Breast epithelium (tissue), 4 donors: ENCODE measurements at places on chromosomes 12 and 14. TPM values are rescaled to one million over a fixed set of nuclear protein-coding genes. Genes with fewer than 3 reads are reported as not detected.

TMEM119 gene
- 12.1 TPM for total RNA-seq

CD163L1 gene
- total RNA-seq, result 14.9 TPM

ADAM21 gene
- not detected for total RNA-seq

RPL10L gene
- total RNA-seq, result not detected

CYP27B1 gene
- total RNA-seq, result 0.48 TPM

YEATS4 gene
- total RNA-seq, result 23.0 TPM

PSMD9 gene
- 65.3 TPM for total RNA-seq

SOS2 gene
- total RNA-seq, result 35.7 TPM

POTEG gene
- total RNA-seq, result not detected

CELA1 gene
- not detected for total RNA-seq

GLT1D1 gene
- total RNA-seq, result 0.33 TPM

CD163 gene
- 125 TPM for total RNA-seq

TSPAN19 gene
- not detected for total RNA-seq

KRT73 gene
- not detected for total RNA-seq
